ENCODE measurements at places on chromosomes 7 and 10. TPM values are rescaled to one million over a fixed set of nuclear protein-coding genes. Genes with fewer than 3 reads are reported as not detected.

- DNase-seq: no peak
These were observed 40.3 kb upstream of the GTF2I start for GRCh38 chr7:74617180-74617744.

DNA sequence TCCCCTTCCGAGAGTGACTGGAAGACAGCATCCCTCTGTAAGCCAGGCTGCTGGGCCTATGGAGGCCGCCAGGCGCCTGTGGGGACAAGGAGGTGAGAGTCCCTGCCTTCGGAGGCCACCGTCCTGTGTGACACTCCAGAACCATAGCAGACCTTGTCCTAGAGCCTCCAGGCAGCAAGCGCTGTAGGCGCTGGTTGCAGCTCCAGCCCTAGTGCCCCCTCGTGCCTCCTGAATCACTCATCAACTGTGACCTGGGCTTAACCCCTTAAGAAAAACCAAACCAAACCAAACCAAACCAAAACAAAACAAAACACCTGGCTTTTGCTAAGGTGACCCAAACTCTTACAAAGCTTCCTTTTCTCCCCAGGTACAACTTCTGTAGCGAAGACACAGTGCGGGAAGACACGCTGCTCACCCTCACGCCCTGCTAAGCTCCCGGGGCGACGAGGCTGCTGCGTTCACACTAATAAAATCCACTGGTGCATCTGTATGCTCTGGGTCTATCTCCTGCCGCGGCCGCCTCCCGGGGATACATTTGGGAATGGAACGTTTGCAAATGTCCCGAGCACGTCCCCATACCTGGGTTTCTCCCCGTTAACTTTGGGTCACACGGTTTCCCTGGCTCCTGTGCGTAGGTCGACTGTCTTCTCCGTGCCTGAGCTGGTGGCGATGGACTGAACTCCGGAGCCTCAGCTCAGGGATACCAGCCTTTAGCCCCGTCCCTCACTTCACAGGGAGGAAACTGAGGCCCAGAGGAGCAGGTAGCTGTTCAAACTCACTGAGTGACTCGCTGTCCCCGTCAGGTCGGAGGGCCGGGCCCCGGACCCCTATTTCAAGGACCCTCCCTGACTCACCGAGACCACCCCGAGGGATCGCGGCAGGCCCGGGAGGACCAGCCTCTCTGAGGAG is 11.8 kb upstream of the PNLIPRP2 start:
- DNase-seq: no peak

- no peak for DNase-seq
These were observed 584.4 kb downstream of the TCERG1L start for GRCh38 chr10:130726996-130727725.

NUTM2E gene
- total RNA-seq: not detected

SH2D4B gene
- total RNA-seq: 0.16 TPM

DNA sequence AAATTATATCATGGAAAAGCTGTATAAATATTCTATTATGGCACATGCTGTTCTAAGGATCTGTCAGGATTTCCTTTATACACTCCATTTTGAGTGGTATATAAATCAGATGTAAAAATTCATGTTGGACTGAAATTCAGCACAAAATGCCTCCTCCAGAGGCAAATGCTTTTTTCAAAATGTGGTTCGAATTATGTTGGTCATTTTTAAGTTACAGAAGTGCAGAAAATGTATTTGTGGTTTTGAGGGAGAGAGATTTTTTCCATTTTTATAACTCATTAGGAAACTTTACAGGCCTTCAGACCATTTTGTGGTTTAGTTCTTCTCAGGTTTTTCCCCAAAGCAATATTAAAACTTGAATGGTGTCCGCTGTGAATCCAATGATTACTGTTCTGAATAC is 2.9 kb downstream of the PPP1R3A start:
- DNase-seq: no peak

CAPZA2 gene
- 286 TPM for total RNA-seq

- DNase-seq: no peak
These were observed 74.5 kb downstream of the LRMDA start for GRCh38 chr10:75505840-75506506.

CC2D2B gene
- 13.1 TPM for total RNA-seq

SEMA3E gene
- total RNA-seq: 24.3 TPM

GRCh38 chr7:136023134-136023869 is 46.1 kb upstream of the MTPN start:
- no peak for DNase-seq

PGAM2 gene
- total RNA-seq: 3.1 TPM

DNA sequence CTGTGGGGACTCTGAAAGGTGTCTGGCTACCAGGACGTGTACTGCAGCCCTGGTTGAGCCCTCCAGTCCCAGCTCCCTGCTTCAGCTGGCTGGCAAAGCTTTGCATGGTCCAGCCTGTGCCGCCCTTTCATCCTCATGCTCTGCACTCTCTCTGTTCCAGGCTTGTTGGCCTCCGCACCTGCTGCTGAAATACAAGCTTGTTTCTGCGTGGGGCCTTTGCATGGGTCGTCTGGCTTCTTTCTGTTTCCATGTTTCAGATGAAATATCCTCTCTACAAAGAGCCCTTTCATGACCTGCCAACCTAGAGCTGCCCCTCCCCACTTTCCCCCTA is 45.9 kb downstream of the TSPAN15 start:
- DNase-seq: no peak

DNA sequence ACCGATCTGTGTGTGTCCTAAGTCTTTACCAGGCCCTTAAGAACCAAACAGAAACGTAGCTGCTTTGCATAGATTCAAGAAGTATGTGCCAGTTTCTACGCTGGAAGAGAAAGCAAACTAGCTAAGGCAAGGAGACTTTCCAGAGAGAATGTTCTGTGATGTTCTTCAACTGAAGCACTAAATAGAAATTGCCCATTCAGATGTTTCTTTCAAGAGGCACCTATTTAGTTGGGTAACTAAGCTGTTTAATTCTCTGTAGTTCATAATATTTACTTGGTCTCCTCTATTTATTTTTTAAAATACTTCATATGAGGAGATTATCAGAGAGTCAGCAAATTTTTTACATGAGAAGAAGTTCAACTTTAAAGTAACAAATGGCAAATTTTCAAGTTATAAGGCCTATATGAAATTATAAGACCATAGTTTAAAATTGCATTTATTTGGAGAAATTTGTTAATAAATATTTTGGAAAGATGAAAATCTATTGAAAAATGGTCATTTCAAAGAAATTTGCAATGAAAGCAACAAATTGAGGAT is 279.0 kb downstream of the NEBL start:
- no peak for DNase-seq

- DNase-seq: no peak
These were observed 27.3 kb downstream of the CCNY start for GRCh38 chr10:35363587-35363986.

GRCh38 chr10:34298346-34298818 is 516.7 kb downstream of the PARD3 start:
- no peak for DNase-seq

DNA sequence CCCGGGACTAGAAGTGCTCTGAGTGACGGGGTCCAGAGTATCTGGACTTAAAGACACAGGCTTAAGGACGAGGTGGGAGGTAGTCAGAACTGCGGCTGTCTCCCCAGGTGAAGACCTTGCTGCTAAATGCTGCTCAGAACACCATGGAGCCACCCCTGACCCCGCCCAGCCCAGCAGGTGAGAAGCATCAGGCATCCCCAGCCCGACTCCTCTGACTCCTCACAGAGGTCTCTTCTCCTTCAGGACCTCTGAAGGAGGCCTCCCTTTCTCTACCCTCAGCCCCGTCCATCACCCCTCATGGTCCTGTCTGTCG is 5.8 kb downstream of the NFKB2 start:
- no peak for DNase-seq

DNA sequence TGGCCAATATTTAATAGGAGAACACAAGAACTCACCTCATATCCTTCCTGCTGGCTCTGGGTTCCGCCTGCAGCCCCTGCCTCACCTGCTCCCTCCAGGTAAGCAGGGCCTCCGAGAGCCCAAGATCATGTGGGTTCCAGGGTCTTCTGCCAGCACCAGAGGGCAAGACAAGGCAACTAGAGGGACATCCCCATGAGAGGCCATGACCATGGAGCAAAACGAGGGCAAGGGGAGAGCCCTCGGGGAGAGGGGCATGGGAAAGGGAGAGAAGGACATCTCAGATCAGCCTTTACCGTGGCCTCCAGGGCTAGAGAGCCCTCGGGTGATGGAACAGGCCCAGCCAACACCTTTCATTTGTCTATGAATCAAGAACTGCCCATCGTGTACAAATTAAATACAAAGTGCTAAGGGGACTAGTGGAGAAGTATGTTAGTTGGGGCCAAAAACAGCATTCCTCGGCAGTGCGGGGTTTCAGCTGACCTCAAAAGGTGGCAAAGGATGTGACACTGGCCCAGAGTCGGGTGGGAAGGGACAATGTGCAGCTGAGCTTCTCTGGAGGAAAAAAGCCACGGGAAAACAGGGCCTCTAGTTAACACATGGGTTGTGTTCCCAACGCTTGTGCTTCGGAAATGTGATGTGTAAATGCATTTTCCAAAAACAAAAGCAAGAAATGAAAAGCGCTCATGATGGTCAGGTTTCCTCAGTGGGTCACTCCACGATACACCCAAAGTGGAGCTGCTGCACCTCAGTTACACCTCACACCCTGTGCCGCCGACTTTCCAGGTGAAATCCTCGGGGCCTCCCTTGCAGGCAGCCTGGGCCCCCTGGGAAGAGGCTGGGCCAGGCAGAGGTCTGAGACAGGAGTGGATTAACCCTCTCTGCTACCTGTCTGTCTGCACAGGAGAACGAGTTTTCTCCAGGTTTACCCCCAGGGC is 2.0 kb downstream of the AOC1 start:
- no peak for DNase-seq

DNA sequence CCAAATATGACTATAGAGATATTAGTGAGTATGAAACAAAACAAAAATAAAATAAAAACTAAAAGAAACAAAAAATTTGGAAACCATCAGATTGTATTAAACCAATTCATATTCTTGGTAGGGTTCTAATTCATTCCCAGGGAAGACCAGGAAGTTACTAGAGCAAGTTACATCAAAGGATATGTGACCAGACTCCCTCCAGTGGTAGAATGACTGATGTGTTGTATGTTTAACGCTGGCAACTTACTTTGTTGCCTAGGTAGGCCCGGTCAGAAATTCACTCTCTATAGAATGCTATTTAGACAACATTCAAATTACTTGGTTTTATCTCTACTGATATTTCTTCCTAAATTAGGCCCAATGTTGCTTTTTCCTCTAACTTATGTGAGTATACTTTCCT is 5.2 kb downstream of the PHYHIPL start:
- DNase-seq: no peak

UNCX gene
- total RNA-seq: not detected

SPDYE8 gene
- total RNA-seq: not detected

- DNase-seq: no peak
These were observed 11.1 kb upstream of the CUL1 start for GRCh38 chr7:148687555-148687954.

LYZL2 gene
- not detected for total RNA-seq

OR2A12 gene
- total RNA-seq: not detected

PDZD7 gene
- 0.21 TPM for total RNA-seq

- DNase-seq: no peak
These were observed 423.9 kb downstream of the NEBL start for GRCh38 chr10:20473023-20473760.

GRCh38 chr7:123492485-123492884 is 41.9 kb downstream of the IQUB start:
- no peak for DNase-seq

GRCh38 chr7:134317434-134317833 is 704 bp upstream of the SLC35B4 start:
- no peak for DNase-seq

DGKI gene
- 13.3 TPM for total RNA-seq

DNA sequence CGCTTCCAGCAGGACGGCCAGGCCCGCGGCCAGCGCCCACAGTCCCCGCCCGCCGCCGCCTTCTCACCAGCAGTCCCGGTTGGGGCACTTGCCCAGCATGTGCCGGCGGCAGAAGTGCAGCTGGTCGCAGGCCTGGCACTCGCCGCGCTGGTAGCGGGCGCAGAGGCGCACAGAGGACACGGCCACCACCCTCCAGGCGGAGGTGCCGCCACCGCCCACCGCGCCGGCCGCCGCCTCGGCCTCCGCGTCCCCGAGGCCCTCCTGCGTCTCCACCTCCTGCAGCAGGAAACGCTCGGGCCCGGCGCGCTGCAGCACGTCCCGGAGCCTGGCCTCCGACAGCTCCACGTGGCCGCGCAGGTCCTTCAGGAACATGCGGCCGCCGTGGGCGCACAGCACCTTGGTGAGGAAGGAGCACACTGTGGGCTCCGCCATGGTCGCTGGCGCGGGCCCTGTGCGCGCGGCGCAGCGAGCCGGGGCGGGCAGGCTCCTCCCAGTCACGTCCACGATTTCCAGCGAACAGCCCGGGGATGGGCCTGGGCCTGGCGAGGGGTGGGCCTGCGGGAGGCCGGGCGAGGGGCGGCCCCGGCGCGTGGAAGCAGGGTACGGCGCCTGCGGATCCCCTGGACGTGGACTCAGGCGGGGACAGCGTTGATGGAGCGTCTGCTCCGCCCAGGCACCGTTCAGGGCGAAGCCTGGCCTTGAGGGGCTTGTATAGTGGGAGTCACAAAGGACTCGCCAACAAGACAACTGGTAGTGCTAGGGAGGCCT is at the start of gene ZC3HAV1L:
Gene ZC3HAV1L (minus strand): TSS at position 457 of the 768 bp plus-strand sequence. CDS start 25 bp downstream, at position 432.
- DNase-seq: peak; percentile 56

- DNase-seq: no peak
These were observed 128.6 kb downstream of the TRRAP start for GRCh38 chr7:99006739-99007424.

DNA sequence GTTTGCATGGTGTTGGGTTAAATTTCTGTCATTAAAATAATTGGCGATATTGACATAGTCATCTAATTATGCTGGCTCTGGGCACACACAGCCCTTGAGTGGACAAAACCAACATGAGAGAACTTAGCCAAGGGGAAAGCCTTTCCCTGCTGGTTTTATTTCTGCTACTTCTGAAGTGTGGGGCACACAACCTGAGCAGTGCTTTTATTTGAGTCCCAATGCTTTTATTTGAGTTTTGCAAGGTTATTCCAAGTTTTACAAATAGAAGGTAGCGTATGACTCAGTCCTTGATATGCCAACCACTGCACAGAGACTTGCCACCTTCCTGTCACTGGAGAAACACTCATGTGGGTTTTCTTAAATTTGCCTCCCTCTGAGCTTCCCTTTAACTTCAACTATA is 145.7 kb downstream of the EGFR start:
- no peak for DNase-seq

DNA sequence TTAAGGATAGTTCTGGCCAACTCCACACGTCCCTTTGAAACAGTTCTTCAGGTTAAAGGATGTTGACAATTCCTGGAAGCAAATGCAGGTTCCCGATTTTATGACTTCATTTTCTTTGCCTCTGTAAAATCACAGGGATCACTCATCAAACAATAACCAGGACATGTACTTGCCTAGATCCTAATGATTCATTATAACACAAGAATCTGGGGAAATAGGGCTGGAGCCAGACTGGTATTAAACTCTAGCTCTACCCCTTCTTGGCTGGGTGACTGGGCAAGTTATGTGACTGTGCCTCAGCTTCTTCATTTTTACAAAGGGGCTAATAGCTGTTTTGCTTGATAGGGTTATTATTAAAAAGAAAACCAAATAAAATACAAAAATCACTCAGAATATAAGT is 56.0 kb upstream of the KCND2 start:
- no peak for DNase-seq

DNA sequence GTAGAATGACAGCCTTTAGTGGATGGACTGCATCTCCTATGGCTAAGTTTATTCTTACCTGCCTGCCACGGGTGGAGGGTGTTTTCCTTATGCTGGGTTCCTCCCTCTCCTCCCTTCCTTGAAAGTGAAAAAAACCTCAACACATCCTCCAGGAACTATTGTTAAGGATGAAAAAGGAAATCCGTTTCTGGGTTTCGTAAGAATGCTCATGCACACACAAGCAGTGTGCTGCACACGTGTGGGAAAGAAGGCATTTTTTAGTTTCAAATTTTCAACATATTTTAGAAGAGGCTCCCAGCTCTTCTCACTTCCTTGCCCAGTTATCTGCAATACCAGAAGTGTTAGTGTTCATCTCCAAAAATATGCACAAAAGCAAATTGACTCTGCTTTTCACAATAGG is 90.6 kb downstream of the FAM171A1 start:
- DNase-seq: no peak

Data from urinary bladder (tissue), 4 donors.